ENCODE measurements at places on chromosomes 2 and 18.
A peak's percentile ranks its signal among the peaks of the same experiment; 100 is the strongest.

GRCh38 chr2:54149638-54150441 lies 34.4 kb downstream of the ACYP2 start:
- DNase-seq = no peak

GRCh38 chr2:17057109-17058017 lies 391.7 kb upstream of the CYRIA start:
- DNase-seq = no peak

DNA sequence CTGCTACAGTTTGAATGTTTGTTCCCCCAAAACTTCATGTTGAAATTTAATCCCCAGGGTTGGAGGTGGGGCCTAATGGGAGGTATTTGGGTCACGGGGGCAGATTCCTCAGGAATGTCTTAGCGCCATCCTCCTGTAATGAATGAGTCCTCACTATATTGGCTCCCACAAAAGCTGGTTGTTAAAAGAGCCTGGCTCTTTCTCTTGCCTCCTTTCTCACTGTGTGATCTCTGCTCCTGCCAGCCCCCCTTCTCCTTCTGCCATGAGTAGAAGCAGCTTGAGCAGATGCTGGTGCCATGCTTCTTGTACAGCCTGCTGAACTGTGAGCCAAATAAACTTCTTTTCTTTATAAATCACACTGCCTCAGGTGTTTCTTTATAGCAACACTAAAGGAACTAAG lies 721.0 kb upstream of the PKDCC start:
- DNase-seq = no peak

- peak; percentile 54 for DNase-seq
Measured at GRCh38 chr2:200483729-200484198, 26.1 kb downstream of the KCTD18 start.

DNA sequence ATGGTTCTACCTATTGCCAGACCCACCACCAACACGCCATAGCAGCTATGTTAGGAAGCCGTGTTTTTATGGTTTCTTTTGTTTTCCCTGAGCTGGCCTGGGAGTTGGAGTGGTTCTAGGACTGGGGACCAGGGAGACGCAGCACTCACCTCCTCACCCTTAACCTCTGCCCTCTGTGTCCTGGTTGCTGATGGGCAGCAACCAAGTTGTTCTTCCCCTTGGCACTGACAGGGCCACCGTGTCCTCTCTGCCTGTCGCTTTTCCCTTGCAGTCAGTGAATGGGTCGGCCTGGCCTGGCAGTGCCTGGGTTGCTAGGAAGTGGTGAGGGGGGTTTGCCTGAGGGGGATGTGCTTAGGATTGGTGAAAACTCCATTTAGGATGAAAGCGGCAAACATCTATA lies 197.1 kb upstream of the GATA6 start:
- no peak for DNase-seq

DNA sequence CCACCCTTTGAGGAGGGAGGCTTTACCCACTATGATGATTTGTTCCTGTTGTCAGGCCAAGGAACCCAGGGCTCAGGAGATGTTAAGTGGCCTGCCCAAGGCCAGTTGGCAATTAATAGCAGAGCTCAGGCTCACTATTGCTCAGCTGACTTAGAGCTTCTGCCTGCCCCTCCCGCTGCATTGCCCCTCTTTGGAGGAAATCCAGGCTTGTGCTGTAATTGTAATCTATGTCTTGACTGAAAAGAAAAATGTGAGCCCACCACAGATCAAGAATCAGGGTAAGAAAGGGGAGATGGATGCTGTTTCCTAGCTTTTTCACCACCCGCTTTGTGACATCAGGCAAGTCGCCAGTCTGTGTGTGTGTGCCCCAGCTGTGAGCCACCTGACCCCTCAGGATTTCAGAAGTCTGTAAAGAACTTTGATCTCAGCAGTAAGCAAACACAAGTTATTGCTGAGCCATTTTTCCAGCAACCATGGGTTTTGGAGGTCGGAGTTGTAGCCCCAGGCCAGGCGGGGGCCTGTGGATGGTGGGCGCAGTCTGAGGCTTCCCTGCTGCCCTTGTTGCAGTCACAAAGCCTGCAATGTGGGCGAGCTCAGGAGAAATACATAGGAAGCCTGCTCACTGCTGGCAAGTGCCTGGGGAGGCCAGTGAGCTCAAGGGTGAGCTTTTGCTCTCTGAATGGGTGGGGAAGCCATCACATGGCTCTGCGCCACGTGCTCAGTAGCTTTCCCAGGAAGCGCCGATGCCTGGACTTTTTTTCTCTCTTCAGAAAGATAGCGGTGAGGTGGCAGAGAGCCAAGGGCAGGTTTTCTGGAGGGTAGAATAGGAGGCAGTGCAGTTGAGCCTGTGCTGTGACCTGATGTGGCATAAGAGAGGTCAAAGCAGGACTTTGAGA lies 6.1 kb downstream of the CABLES1 start:
- peak; percentile 66 for DNase-seq

DNA sequence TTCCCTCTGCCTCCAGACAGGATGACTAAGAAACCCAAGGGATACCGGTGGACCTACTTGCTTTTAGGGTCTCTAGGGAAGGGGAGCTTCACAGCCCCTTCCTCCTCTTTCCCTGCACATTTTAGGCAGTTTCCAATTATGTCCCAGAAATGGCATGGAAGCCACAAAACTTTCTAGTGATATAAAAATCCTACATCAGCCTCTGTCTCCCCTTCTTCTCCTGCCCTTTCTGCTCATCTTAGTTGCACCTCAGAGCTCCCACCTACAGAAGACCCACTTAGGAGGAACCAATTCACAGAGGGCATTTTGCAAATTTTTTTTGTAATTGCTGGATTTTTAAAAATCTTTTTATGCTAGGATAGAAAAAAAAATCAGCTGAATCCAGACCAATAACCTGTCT lies 263.1 kb downstream of the TNS1 start:
- DNase-seq = no peak

DNA sequence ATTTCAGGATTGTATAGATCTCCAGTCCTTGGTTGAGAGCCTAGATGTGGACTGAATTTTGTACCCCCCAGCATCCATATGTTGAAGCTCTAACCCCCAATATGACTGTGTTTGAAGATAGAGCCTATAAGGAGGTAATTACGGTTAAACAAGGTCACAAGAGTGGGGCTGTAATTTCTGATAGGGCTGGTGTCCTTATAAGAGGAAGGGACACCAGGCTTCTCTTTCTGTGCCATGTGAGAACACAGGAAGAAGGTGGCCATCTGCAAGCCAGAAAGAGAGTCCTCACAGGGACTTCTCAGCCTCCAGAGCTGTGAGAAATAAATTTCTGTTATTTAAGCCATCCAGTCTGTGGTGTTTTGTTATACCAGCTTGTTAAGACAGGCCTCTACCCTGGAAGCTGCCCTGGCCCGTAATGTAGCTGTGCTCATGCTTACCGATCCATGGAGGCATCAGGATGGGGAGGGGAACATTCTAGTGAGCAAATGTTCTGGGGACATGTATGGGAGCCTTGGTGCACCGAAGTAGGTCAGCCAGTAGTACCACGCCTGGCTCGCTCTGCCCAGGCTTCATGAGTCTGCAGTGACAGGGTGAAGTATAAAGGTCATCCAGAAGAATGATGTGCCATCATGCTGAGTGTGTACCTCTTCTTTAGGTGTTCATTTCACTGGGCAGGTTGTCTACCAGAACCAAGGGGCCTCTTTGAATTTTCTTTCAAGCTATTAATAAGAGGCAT lies 16.1 kb downstream of the RASGRP3 start:
- no peak for DNase-seq

GRCh38 chr2:23376075-23376474 lies 8.9 kb upstream of the KLHL29 start:
- no peak for DNase-seq

DNA sequence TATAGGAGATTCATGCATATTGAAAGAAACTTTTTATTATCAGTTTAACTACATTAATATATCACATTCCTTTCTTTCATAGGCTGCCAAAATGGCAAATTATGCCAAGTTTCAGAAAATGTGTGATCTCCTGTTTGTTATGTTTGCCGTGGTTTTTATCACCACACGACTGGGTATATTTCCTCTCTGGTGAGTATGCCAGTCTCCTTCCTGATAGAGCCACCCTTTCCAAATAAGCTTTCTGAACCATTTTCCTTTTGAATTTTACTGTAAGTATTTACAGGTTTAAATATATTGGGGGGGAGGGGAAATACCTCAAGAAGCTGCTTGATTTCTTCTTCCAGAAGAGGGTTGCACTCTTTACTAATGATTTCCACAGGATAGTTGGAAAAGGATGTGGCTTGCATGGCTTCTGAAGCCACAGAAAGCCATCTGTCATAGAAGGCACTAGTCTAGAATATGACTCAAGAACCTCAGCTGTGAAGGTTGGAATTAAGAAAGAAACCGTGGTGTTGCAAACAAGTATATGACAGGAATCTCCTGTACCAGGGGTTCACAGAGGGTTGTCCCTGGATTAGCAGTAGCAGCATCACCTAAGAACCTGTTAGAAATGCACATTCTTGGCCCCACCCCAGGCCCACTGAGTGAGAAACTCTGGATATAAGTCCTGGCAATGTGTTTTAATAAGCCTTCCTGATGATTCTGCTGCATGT lies 84.5 kb upstream of the NOSTRIN start:
- DNase-seq = no peak

DNA sequence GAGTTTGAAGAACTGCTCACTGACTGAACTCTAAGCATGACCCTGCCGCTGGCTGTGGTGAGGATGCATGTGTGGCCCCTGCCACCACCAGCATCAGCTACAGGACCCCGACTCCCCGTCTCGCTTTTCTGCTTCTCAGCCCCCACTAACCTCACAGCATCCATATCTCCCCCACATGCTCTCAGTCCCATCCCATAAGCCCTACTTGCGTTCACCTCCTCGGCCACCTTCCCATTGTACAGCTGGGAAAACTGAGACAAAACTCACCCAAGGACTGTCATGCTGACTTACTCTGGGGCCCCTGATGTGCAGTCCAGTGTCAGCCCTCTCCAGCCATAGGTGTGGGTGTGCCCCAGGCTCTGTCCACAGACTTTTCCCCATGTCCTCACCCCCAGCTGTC lies 104.2 kb upstream of the SH3BP4 start:
- DNase-seq = no peak

DNA sequence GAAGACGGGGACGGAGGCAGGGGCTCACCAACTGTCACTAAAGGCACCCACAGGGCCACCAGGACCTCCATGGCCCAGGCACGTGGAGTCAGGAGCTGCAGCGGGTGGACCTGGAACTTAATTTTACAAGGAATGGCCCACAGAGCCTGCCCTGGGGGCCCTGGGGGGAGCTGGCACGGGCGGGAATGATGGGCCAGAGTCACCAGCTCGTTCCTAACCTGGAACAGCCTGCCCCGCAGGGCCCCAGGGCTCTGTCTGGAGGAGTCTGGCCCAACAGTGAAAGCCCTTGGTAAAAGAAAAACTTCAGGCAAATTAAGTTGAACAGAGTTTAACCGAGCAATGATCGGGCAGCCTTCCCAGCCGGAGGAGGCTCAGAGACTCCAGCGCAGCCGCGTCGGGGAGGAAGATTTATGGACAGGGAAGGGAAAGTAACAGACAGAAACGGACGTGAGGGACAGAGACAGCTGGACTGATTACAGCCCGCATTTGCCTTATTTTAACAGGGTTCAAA lies 118.4 kb upstream of the TMEM18 start:
- no peak for DNase-seq

- no peak for DNase-seq
Measured at GRCh38 chr2:234980451-234981187, 28.8 kb downstream of the SH3BP4 start.

- DNase-seq = no peak
Measured at GRCh38 chr18:67217551-67218166, 298.9 kb downstream of the DSEL start.

GRCh38 chr2:11904029-11904428 lies 157.6 kb downstream of the LPIN1 start:
- no peak for DNase-seq

DNA sequence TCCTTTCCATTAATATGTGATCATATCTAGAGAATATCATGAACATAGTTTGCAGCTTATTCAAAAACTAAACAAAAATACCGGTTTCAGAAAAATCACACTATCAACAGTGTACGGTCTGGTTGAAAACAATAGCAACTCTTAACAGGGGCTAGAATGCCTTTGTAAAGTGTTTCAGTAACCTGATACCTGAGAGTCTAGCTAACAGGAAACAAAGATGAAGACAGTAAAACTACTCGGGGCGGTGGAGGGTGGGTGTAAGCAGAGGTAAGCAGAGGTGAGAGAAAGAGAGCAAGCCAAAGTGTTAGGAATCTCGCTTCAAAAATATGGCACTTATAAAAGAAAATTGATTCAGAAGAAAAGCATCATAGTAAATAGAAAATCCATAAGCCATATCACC lies 109.0 kb upstream of the RGPD4 start:
- DNase-seq = no peak

GRCh38 chr2:12915787-12916186 lies 199.1 kb downstream of the TRIB2 start:
- DNase-seq = no peak

- no peak for DNase-seq
Measured at GRCh38 chr2:191173206-191173605, 22.4 kb upstream of the STAT4 start.

DNA sequence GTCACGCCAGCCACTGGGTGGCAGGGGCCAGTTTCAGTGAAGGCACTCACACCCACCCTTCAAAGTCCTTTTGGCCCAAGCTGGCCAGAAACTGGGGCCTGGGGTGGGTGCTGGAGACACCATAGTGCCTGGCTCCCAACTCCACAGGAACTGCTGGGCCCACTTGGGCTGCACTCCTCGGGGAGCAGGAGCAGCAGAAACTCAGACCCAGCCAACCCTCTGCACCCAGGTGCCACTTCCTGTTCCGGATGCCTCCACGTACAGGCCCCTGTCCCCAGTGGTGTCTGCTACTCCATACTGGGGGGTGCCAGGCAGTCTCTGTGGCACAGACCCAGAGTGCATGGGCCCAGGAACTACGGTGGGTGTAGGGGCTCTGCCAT lies 42.5 kb upstream of the ZNF519 start:
- no peak for DNase-seq

GRCh38 chr2:8677646-8678592 lies 3.9 kb upstream of the ID2 start:
- DNase-seq = peak; percentile 94

DNA sequence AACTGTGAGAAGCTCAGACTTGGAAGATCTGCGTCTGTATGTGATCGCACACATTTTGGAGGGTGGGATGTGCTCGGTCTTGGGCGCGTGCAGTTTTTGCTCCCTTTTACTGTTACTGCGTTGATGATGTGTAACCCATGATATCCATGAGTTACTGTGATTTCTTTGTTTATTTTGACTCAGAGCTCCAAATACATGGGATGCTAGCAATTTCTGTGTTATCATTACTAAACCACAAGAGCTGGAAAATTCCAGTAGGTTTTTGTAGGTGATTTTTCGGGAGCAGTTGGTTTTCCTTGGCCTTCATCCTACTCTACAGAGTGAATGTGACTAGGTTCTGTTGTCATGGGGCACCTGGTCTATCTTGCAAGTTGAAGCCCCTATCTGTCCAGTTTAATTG lies 124.2 kb downstream of the AGAP1 start:
- DNase-seq = no peak

Measured in DMS79 (cell line).